CD8-positive, alpha-beta memory T cell (primary cell): ENCODE measurements at places on chromosomes 3 and 15. TPM values are rescaled to one million over a fixed set of nuclear protein-coding genes. Genes with fewer than 3 reads are reported as not detected.

Gene PLIN1
- total RNA-seq, result 0.35 TPM

- no peak for DNase-seq
These were observed 5.8 kb downstream of the TWF2 start for GRCh38 chr3:52233108-52233591.

Gene THPO
- not detected for total RNA-seq

GRCh38 chr15:25866251-25866650 lies 3.1 kb upstream of the ATP10A start:
- no peak for DNase-seq

DNA sequence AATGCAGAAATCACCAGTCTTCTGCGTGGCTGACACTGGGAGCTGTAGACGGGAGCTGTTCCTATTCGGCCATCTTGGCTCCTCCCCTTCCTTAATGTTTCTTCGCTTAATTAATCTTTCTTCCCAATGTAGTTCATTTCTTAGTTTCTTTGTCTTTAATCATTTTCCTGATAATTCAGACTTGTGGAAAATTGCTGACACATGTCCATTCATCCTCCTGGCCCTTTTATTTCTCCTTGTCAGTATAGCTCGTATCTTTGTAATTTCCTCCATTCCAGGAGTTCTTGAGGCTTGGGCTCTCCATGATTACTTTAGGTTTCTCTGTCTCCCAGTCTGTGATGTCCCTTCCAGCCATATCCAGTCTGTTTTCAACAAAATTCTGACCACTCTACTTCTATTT lies 98.7 kb downstream of the UBE2E2 start:
- no peak for DNase-seq

Gene KLHL40
- total RNA-seq, result not detected

Gene NPAP1
- not detected for total RNA-seq
